ENCODE measurements at places on chromosomes 11 and 22. TPM values are rescaled to one million over a fixed set of nuclear protein-coding genes. Genes with fewer than 3 reads are reported as not detected.

Gene OR52A5
- not detected for total RNA-seq

Gene CCDC116
- not detected for total RNA-seq

Gene TMA7B
- 8.7 TPM for total RNA-seq

Gene BRSK2
- not detected for total RNA-seq

Gene CARD18
- total RNA-seq, result not detected

Gene CD6
- 111 TPM for total RNA-seq

Gene LRRC56
- total RNA-seq, result 2.4 TPM

Gene MMP27
- not detected for total RNA-seq

Gene TNNI2
- total RNA-seq, result 3.6 TPM

Gene SAMM50
- total RNA-seq, result 25.9 TPM

Gene KRTAP5-7
- total RNA-seq, result 0.19 TPM

DNA sequence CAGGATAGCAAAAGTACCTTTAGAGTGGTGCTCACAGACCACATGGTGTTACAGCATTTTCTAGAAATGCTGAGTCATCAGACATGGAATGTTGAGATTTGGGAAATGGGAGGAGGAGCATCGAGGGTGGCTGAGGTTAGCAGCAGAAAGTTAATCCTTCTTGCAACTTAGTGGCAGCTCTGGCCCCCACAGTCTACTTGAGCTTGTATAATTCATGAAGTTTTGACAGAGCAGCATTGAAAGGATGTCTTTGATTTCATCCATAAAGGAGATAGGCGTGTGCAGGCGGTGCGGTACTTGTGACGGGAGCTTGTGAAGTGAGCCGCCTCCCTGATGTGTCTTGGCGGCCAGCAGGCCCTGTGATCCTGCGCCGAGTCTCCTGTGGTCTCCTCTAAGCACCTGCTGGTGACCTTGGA lies 330.5 kb downstream of the TBC1D22A start:
- H3K36me3 ChIP-seq, result no peaks in the 10 kb centered on the region
- H3K4me1 ChIP-seq, result peaks cover 18% of the 10 kb centered on the region
- H3K4me3 ChIP-seq, result no peak overlapping the region
- no peak overlapping the region for H3K27ac ChIP-seq

GRCh38 chr11:111561306-111561705 lies 20.8 kb downstream of the LAYN start:
- H3K36me3 ChIP-seq, result no peaks in the 10 kb centered on the region
- H3K4me1 ChIP-seq, result no peaks in the 10 kb centered on the region
- no peak for DNase-seq
- H3K27me3 ChIP-seq, result no peaks in the 10 kb centered on the region

DNA sequence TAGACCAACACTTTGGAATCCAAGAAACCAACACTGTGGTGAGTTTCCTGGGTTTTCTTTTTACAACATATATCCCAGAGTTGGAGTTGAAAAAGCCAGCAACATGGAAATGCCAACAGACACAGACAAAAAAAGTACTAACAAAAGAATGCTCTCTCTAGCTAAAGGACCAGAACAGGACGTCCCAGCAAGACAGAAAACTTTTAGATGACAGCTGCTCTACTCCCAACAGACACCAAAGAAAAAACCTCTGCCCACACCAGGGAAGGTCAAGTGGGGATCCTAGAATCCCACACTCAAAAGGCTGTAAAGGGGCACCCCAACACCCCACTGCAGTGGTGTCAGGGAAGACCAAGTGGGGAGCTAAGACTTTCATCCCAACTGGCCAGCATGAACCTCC lies 23.3 kb downstream of the RRAS2 start:
- peak overlapping the region; percentile 15 for H3K27ac ChIP-seq
- H3K4me1 ChIP-seq, result peaks cover 26% of the 10 kb centered on the region
- no peak overlapping the region for H3K4me3 ChIP-seq
- no peak for DNase-seq
- H3K36me3 ChIP-seq, result no peaks in the 10 kb centered on the region

DNA sequence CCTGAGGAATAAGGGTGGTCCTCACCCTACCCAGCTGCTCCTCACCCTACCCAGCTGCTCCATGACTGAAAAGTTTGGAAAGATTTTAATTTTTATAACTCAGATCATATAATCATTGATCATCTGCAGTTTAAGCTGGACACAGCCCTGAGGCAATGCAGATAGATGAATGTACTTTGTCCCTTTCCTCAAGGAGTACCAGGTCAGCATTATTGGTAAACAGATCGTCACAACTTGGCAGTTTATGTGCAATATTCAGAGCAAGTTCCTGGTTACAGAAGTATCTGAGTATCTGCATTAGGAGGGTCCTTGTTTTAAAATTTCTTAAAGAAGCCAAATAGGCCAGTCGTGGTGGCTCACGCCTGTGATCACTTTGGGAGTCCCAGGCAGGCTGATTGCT lies 3.6 kb downstream of the TNRC6B start:
- DNase-seq, result no peak
- H3K4me3 ChIP-seq, result no peak overlapping the region
- H3K27ac ChIP-seq, result no peak overlapping the region
- peaks cover 39% of the 10 kb centered on the region for H3K4me1 ChIP-seq

DNA sequence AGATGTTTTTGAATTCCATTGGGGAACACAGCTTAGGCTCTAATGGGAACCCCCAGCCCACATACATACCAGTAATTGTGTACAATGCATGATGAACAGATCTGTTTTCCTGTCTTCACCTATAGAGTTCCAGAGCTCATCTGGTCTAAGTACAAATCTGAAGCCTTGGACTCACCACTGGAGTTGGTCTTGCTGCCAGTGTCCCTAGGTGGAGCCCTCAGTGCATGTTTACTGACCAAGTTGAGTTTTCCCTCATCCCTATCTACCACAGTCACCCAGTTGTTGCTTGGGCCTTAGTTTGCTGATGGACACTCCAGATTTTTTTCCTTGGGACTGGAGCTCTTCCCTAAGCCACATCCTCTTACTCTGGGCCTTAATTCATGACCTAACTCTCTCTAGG lies 159.2 kb upstream of the DDI1 start:
- no peak for DNase-seq
- H3K27ac ChIP-seq, result no peak overlapping the region
- no peaks in the 10 kb centered on the region for H3K27me3 ChIP-seq

- no peaks in the 10 kb centered on the region for H3K36me3 ChIP-seq
- DNase-seq, result no peak
- H3K27me3 ChIP-seq, result no peaks in the 10 kb centered on the region
Observed at GRCh38 chr11:92295175-92296137, 70.8 kb downstream of the FAT3 start.

- H3K27ac ChIP-seq, result no peak overlapping the region
- H3K4me3 ChIP-seq, result no peak overlapping the region
- DNase-seq, result no peak
- H3K27me3 ChIP-seq, result no peaks in the 10 kb centered on the region
- peaks cover 5% of the 10 kb centered on the region for H3K4me1 ChIP-seq
Observed at GRCh38 chr11:72833811-72834493, 19.7 kb downstream of the ATG16L2 start.

DNA sequence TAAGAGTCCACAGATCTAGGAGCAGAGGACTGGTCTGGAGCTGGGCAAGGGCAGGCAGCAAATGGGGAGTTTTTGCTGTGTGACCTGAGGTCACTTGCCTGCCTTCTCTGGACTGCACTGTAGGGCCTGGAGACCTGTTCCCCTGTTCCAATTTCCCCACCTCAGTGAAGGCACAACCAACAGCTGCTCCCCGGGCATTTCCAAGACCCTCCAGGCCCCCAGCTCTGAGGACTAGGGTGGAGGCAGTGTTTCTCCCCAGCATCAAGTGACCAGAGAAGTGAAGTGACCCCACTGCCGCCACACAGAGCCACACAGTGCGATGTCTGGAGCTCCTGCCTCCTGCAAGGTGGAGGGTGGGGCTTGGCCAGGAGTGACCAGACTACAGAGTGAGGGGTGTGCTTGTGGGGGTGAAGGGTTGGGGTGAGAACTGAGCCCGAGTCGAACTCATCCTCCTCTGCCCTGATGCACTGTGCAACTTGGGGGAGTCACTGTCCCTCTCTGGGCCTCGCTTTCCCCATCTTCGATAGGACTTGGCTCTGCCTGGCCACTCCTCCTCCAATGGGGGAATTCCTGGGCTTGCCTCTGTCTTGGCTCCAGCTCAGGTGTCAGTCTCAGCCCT lies 21.6 kb downstream of the P2RY2 start:
- H3K27me3 ChIP-seq, result no peaks in the 10 kb centered on the region
- no peak overlapping the region for H3K4me3 ChIP-seq
- no peak for DNase-seq
- H3K4me1 ChIP-seq, result peaks cover 8% of the 10 kb centered on the region
- H3K27ac ChIP-seq, result no peak overlapping the region
- H3K36me3 ChIP-seq, result no peaks in the 10 kb centered on the region

GRCh38 chr11:131302836-131303235 lies 67.6 kb upstream of the NTM start:
- no peak for DNase-seq
- H3K4me3 ChIP-seq, result no peak overlapping the region
- H3K27me3 ChIP-seq, result no peaks in the 10 kb centered on the region
- no peak overlapping the region for H3K27ac ChIP-seq

DNA sequence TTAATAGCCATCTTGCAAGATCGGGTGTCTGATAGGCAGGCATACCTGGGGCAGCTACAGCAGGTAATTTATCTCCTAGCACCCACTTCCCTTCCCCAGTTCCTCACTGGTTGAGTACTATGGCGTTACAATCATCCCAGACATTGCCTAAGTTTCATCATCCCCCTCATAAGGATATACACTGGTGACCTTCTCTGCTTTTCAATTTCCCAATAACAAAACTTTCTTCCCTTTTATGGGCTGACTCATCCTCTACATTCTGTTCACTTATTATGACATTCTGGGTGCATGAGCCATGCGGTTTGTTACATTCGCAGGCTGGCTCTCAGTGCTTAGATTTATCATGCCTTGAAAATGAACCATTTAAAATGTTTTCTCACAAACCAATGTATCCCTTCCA lies 5.0 kb upstream of the MRPL11 start:
- no peak for DNase-seq
- H3K4me3 ChIP-seq, result no peak overlapping the region
- peaks cover 2% of the 10 kb centered on the region for H3K4me1 ChIP-seq
- no peaks in the 10 kb centered on the region for H3K27me3 ChIP-seq

GRCh38 chr11:88626216-88626615 lies 288.7 kb upstream of the CTSC start:
- H3K4me1 ChIP-seq, result no peaks in the 10 kb centered on the region
- H3K27ac ChIP-seq, result no peak overlapping the region
- no peak for DNase-seq
- H3K27me3 ChIP-seq, result no peaks in the 10 kb centered on the region

GRCh38 chr11:107157146-107157808 lies 139.0 kb upstream of the GUCY1A2 start:
- no peaks in the 10 kb centered on the region for H3K36me3 ChIP-seq
- no peak overlapping the region for H3K4me3 ChIP-seq
- no peak overlapping the region for H3K27ac ChIP-seq
- no peaks in the 10 kb centered on the region for H3K4me1 ChIP-seq
- no peaks in the 10 kb centered on the region for H3K27me3 ChIP-seq

GRCh38 chr11:33706546-33706945 lies 5.9 kb upstream of the C11orf91 start:
- no peak overlapping the region for H3K27ac ChIP-seq
- no peaks in the 10 kb centered on the region for H3K27me3 ChIP-seq
- no peaks in the 10 kb centered on the region for H3K4me1 ChIP-seq
- H3K4me3 ChIP-seq, result no peak overlapping the region
- no peak for DNase-seq

DNA sequence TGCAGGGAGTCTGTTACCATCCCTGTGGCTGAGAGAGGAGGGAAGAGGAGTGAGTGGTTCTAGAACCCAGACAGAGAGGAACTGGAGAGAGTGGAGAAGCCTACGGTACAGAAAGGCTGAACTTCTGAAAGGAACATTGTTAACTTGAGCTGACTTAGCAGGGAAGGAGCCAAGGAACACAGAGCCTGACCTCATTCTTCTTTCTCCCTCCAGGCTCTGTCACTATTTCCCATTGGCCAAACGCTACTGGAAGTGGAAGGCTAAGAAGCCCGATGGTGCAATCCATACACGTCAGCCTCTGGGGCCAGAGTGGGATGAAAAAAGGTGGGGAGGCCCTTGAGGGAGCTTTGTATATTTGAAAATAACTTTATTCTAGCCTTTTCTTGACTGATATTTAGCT lies 16.5 kb upstream of the WT1 start:
- no peaks in the 10 kb centered on the region for H3K27me3 ChIP-seq
- DNase-seq, result no peak
- no peak overlapping the region for H3K27ac ChIP-seq
- H3K36me3 ChIP-seq, result no peaks in the 10 kb centered on the region

- no peaks in the 10 kb centered on the region for H3K27me3 ChIP-seq
- H3K4me1 ChIP-seq, result no peaks in the 10 kb centered on the region
- no peak overlapping the region for H3K27ac ChIP-seq
- no peak for DNase-seq
- no peaks in the 10 kb centered on the region for H3K36me3 ChIP-seq
Observed at GRCh38 chr22:44365191-44365590, 52.4 kb upstream of the SHISAL1 start.

GRCh38 chr11:57905439-57905838 lies 118.2 kb upstream of the OR9Q1 start:
- no peak overlapping the region for H3K27ac ChIP-seq
- DNase-seq, result no peak
- H3K4me1 ChIP-seq, result no peaks in the 10 kb centered on the region
- H3K4me3 ChIP-seq, result no peak overlapping the region
- no peaks in the 10 kb centered on the region for H3K36me3 ChIP-seq

- no peaks in the 10 kb centered on the region for H3K4me1 ChIP-seq
- H3K4me3 ChIP-seq, result no peak overlapping the region
- no peak for DNase-seq
- H3K36me3 ChIP-seq, result no peaks in the 10 kb centered on the region
- no peak overlapping the region for H3K27ac ChIP-seq
Observed at GRCh38 chr11:79594834-79595233, 154.0 kb upstream of the TENM4 start.

GRCh38 chr11:1785749-1786413 lies 22.2 kb upstream of the CTSD start:
- DNase-seq, result no peak
- no peaks in the 10 kb centered on the region for H3K36me3 ChIP-seq
- H3K4me3 ChIP-seq, result no peak overlapping the region
- H3K27me3 ChIP-seq, result no peaks in the 10 kb centered on the region

- DNase-seq, result no peak
- H3K27ac ChIP-seq, result no peak overlapping the region
- no peaks in the 10 kb centered on the region for H3K36me3 ChIP-seq
- no peaks in the 10 kb centered on the region for H3K4me1 ChIP-seq
- no peaks in the 10 kb centered on the region for H3K27me3 ChIP-seq
Observed at GRCh38 chr22:33969045-33969444, 48.8 kb upstream of the LARGE1 start.

Measured in natural killer cell (primary cell).